ENCODE measurements at places on chromosomes 3 and 15. TPM values are rescaled to one million over a fixed set of nuclear protein-coding genes. Genes with fewer than 3 reads are reported as not detected.

The RFTN1 gene
- 1.8 TPM for total RNA-seq

The NRROS gene
- 0.39 TPM for total RNA-seq

The CACNA2D2 gene
- total RNA-seq = not detected

The POC1A gene
- 26.4 TPM for total RNA-seq

The PRR20G gene
- total RNA-seq = not detected

The CYP1A2 gene
- total RNA-seq = not detected

The SSUH2 gene
- total RNA-seq = 0.54 TPM

The SNRPN gene
- total RNA-seq = not detected

The CADPS gene
- 0.54 TPM for total RNA-seq

The SPATA12 gene
- 0.47 TPM for total RNA-seq

The ZBBX gene
- 0.49 TPM for total RNA-seq

The VEPH1 gene
- 26.0 TPM for total RNA-seq

The PLA2G4E gene
- 0.09 TPM for total RNA-seq

The LMCD1 gene
- total RNA-seq = 46.0 TPM

The LYZL4 gene
- total RNA-seq = not detected

The GOLGA6C gene
- total RNA-seq = not detected

The DAPK2 gene
- 1.1 TPM for total RNA-seq

The ACKR2 gene
- total RNA-seq = 1.5 TPM

The SLTM gene
- 135 TPM for total RNA-seq

The AGBL1 gene
- total RNA-seq = not detected

The SLC12A1 gene
- total RNA-seq = not detected

The CX3CR1 gene
- not detected for total RNA-seq

The FBXO40 gene
- total RNA-seq = not detected

The SAMMSON gene
- total RNA-seq = not detected

Measured in Calu3 (cell line).